ENCODE measurements at places on chromosomes 2 and 18. TPM values are rescaled to one million over a fixed set of nuclear protein-coding genes. Genes with fewer than 3 reads are reported as not detected.

Gene SPEG
- total RNA-seq, result 0.10 TPM

Gene LINC00305
- not detected for total RNA-seq

Gene RAPGEF4
- total RNA-seq, result not detected

Gene GNAL
- 0.12 TPM for total RNA-seq

Gene PRSS56
- not detected for total RNA-seq

Gene TRAPPC8
- 95.5 TPM for total RNA-seq

Gene AQP4
- total RNA-seq, result not detected

Gene POTEE
- 0.07 TPM for total RNA-seq

Gene PID1
- total RNA-seq, result not detected

Gene CAPN14
- total RNA-seq, result 6.0 TPM

Gene C1GALT1C1L
- total RNA-seq, result not detected

Gene ARHGAP28
- not detected for total RNA-seq

Gene ASXL3
- 0.02 TPM for total RNA-seq

Gene CCDC68
- total RNA-seq, result 0.34 TPM

Gene CHST9
- total RNA-seq, result not detected

Gene CCDC74B
- 1.4 TPM for total RNA-seq

Gene IL18RAP
- total RNA-seq, result 1.4 TPM

Gene TOGARAM2
- total RNA-seq, result 0.58 TPM

Gene STAMBP
- total RNA-seq, result 35.8 TPM

Gene SCYGR4
- total RNA-seq, result not detected

Gene CPS1
- total RNA-seq, result 0.17 TPM

Gene CCDC150
- total RNA-seq, result 4.9 TPM

Gene FBXO36
- 1.5 TPM for total RNA-seq

Gene PLEKHH2
- 0.58 TPM for total RNA-seq

Gene PLEKHA3
- 29.3 TPM for total RNA-seq

Gene C2orf80
- total RNA-seq, result not detected

Gene CHCHD5
- 19.9 TPM for total RNA-seq

Gene PDE6D
- 31.9 TPM for total RNA-seq

Data from B cell (primary cell).